ENCODE measurements at places on chromosomes 1 and 21.

DNA sequence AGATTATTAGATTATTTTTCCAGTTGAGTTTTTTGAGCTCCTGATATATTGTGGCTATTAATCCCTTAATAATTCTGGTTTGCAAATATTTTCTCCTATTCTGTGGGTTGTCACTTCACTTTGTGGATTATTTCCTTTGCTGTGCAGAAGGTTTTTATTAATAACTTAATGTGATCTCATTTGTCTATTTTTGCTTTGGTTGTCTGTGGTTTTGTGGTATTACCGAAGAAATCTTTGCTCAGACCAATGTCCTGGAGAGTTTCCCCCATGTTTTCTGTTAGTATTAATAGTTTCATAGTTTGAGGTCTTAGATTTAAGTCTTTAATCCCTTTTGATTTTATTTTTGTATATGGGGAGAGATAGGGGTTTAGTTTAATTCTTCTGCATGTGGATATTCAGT lies 7.1 kb upstream of the TBX19 start:
- no peak for DNase-seq

- no peak for DNase-seq
Measured at GRCh38 chr21:18252680-18253079, 8.0 kb downstream of the CHODL start.

DNA sequence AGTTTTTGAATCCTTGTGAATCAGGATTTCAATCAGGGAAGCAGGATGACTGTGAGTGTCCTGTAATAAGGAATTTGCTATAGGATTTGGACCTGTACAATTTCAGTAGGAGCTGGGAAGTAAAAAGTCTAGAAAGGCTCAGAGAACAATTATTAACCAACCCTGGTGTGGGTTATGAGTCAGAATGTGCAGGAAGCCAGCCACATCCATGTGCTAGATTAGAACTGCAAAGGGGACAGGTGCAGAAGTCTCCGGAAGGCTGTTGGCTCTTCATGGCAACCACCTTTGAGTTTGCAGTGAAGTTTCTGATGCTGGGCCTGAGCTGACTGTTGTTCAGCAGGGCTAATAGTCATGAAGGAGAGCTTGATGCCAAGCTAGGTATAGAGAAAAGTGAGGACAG lies 70.7 kb downstream of the SPATA46 start:
- DNase-seq, result no peak

DNA sequence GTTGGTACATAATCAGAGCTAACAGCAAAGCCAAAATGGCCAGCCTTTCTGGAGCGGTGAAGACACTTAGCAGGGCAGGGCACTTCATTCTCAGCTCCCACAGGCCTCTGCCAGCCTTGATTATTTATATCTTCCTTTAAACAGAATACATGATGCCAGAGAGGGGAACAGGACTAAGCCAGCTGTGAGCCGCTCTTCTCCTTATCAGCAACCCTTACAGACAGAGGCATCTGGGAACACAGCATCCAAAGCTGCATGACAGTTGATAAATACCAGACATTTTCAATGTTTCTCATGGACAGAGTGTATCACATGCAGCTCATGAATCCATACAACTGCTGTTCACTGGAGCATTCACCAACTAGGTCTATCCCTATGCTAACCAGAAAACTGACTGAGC lies 29.1 kb downstream of the DNAJC11 start:
- no peak for DNase-seq

DNA sequence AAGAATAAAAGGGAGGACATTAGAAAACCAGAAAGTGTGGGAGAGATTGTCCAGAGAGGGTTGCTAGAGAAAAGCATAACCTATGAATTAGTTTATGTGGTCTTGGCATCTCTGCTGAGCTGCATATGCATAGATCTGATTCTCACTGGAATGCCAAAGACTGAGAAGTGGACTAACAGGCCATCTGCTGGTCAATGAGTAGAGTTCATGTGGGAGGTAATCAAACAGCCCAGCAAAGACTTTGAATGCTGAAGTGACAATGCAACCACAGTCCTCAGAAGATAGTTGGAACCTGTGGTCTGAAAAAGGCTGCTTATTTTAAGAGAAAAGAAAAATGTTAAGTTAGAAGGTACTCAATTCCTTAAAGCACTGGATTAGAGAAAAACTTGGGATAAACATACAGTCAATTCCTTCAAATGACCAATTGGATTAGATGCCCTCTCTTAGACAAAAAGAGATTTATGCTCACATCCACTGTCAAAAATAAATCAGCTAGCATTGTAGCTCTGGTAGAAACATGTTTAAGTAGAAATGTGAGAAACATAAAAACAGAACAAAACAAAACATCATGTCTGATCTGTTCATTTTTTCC lies 382.8 kb downstream of the AMY1C start:
- DNase-seq, result no peak

DNA sequence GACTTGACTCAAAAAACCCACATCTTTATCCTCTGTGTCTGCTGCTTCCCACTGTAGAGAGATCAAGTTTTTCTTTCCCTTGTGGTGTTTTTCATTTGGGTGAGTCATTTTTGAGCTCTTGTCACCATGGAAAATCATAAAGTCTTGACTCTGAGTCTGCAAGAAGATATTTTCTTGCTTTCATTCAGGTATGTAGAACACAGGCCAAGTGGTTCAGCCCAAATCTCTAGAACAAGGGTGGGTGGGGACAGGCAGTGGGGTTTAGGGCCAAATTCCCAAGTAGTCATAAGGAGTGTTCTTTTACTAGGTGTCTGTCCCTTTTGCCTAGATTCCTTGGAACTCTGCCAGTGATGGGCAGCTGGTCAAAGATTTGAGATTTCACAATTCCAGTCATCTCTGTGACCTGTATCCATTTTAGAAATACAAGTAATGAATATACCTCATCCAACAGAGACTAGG lies 21.5 kb upstream of the ARHGAP29 start:
- peak; percentile 68 for DNase-seq

DNA sequence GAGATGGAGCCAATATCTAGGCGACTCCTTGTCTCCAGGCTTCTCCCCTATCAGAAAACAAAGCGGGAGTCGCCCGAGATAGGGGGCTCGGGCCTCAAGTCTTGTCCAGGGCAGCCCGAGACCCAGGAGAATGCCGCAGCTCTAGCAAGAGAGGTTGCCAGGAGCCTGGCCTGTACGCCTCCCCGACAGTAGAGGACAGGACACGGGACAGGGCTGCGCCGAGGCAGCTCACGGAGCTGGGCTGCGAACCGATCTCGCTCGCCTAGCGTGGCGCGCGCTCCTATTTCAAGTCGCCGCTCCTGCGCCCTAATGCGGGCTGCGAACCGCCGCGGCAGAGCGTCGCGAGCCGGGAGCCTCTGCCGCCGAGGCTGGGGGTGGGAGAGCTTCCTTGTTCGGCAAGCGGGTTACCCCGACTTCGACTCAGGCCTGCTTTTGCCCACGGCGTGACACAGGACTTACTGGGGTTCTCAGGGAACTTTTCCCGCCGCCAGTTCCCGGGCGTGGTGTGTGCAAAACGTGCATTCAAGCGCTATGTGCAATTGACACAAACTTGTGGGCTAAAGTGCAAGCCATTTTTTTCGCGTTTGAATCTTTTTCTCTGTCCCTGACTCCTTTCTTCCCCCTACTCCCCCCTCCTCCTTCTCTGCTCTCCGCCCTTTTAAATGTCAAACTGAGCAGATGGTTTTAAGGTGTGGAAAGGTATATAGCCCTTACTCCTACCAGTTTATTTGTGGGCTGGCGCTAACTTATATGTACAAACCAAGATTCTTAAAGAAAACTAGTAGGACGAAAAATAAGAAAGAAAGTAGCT lies 2.4 kb upstream of the PROX1 start:
- DNase-seq, result no peak

- DNase-seq, result peak; percentile 90
Measured at GRCh38 chr1:23562137-23562876, 3.0 kb upstream of the ID3 start.

DNA sequence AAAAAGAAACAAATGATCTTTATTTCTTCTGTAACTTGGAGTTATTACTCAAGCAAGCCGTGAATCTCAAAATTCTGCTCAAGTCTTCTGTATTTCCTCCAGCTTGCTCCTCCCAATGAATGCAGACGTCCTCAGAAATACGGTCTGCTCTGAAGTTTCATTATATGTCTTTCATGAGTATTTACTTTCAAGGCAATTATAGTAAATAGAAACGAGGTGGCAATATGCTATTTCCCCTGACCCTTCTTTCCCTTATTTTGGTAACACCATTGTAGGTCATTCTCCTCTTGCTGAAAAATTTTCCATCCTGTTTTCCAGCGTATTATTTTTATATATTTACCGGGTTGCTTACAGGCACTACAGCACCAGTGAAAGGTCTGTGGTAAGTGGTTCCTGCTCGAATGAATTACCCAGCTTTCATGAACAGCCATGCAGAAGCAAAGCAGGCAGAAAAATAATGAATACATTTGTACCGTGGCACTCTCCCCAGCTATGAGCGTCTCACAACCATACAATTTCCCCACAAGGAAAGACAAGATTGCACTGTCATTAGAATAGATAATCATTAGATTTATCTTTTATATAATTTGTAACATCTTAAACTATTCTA lies 350.9 kb upstream of the PKN2 start:
- DNase-seq, result no peak

DNA sequence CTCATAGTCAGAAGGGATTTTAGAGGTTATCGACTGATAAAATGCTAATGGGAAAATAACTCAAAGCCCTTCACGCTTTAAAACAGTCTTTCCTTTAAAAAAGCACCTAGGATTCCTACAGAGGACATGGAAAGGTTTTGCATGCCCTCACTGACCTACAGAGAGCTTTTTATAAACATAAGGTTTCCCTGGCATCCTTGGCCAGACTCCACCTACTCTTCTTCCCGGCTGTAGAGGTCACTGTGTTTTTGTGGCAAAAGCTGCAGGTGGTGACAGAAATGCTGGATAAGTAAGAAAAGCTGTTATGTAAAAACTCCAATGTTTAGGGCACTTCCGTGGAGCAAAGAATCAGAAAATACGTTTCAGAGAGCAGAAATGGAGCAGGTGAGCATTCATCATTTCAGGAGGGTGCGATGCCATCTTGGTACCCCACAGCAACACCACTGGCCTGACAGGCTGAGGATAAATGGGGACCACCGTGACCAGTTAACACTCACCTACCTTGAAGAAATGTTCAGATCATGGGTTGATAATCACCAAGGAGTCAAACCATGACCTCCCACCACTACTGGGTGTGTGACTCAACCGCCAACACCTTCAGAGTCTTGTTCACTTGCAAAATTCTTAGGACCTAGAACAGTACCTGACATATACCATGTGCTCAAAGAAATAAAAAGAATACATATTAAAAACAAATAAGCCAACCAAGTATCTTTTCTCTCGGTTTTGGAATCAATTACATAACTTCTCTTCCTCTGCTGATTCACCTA lies 46.6 kb downstream of the SSBP3 start:
- DNase-seq, result no peak

- no peak for DNase-seq
Measured at GRCh38 chr21:37769656-37770055, 146.6 kb downstream of the KCNJ6 start.

GRCh38 chr1:119467857-119468668 lies 38.9 kb upstream of the HSD3B1 start:
- no peak for DNase-seq

- no peak for DNase-seq
Measured at GRCh38 chr1:115258302-115258866, 79.7 kb downstream of the NGF start.

GRCh38 chr21:39095681-39096080 lies 87.6 kb downstream of the PSMG1 start:
- DNase-seq, result no peak

DNA sequence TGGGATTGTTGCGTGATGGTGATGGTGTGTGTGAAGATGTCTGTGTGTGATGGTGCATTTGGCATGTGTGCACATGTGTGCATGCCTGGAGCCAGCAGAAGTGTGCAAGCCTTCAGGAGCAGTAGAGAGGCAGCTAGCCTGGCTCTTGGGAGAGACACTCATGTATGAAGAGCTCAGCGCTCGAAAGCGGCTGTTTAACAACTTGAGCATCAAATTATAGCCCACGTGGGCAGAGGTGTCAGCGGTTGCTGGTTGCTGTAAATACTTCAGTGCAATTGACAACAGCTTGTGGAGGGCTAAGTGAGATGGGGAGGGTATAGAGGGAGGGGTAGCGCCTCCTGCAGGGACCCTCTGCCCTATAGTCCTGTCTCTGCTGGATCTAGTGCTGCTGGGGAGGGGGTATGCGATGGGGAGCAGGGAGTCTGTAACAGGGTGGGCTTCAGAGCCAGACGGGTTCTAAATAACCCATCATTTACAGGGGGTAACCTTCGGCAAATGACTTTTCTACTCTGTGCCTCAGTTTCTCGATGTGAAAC lies 21.5 kb downstream of the FOXD2 start:
- no peak for DNase-seq

DNA sequence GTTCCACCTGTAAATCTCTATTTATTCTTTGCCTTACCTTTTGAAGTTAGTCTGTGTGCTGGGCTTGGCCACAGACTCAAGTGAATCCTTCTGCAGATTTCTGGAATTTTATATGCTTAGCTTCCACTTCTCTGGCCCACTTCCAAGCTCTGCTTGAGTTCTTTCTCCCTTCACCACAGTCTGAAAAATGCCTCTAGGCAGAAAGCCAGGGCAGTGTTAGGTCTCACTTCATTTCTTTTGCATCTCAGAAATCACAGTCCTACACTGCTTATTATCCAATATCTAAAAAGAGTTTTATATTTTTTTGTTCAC lies 48.9 kb downstream of the INKA2 start:
- DNase-seq, result peak; percentile 95

- DNase-seq, result no peak
Measured at GRCh38 chr1:206895837-206896242, 1.4 kb upstream of the IL24 start.

GRCh38 chr1:54787604-54788003 lies 13.5 kb downstream of the TTC22 start:
- DNase-seq, result no peak

- no peak for DNase-seq
Measured at GRCh38 chr1:186975220-186975619, 146.5 kb downstream of the PLA2G4A start.

DNA sequence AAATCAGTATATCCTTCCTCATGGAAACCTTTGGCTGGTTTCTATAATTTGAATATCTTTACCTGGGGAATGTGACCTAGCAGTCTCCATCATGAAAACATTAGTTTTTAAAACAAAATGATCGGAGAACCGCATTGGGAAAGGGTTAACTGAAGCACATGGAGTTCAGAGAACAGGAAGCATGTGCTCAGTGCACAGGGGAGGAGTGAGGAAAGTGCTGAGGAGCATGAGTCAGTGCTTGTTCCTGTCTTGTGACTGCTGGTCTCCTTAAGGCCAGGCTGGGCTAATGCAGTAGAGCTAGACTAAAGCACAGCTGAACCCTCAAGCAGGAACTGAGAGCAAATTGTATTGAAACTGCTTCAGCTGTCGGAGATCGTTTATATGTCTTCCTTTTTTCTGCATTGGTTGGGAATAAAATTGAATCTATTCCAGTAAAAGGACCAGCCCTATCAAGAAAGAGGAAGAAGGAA lies 5.8 kb downstream of the IFI16 start:
- DNase-seq, result no peak

DNA sequence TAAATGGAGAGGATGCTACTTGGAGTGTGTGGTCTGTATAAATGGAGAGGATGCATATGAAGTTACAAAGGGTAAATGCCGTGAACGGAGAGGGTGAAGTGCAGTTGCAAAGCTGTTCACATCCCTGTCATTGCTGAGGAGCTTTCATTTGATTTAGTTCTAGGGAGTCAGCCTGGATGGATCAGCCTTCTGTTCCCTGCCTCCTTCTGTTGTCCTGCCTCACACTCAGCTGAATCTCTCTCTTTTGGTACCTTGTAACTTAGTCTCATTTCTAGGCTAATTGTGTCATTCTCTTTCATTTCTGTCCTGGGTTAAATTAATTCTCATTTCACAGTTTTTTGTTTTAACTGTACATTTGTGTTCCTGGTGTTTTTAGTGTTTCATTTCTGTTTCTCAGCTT lies 133.2 kb upstream of the COL6A1 start:
- DNase-seq, result no peak

GRCh38 chr1:177744906-177745305 lies 225.0 kb downstream of the SEC16B start:
- DNase-seq, result no peak

All from fibroblast of skin of left quadriceps (primary cell).